ENCODE measurements at places on chromosomes 3 and 15.

- no peak for DNase-seq
These were observed 22.3 kb downstream of the FANCD2OS start for GRCh38 chr3:10085738-10086137.

DNA sequence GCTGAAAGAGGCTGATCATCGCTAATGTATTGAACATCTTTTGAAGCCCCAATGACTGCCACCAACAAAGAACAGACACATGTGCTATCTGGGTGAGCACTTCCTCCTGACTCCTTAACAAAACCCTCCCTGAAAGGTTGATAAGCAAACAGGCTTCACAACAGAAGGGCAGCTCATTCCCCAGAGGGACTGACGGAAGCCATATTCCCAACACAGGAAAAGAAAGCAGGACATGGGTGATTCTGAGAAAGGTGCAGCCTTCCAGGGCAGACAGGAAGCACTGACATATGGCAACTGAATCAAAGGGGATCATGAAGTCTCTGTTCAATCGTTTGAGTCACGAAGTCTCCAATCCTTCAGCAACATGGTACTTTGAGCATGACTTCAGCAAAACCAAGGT is 929.0 kb downstream of the MCTP2 start:
- no peak for DNase-seq

- DNase-seq, result no peak
These were observed 5.8 kb upstream of the PAQR5 start for GRCh38 chr15:69292826-69293420.

DNA sequence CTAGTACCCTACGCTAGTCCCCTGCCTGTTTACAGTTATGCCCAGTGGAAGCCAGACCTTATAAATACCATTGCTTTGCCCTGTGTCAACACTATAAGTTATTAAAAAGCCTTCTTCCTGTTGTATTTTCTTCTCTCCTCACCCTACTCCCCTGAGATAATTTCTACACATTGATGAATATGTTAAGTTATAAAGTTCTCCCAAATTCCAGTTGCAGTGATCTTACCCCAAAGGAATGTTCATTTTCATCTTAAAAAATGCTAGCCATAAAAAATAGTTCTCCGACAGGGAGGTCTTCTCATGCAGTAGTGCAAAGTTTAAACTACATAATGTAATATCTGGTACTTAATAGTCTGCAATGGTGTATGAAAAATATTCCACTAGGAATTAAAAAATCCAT is 58.6 kb downstream of the MAP2K5 start:
- no peak for DNase-seq

- DNase-seq, result no peak
These were observed at the start of gene ECE2 for GRCh38 chr3:184275961-184276910. Gene ECE2, plus strand, starts transcription at chr3:184276022. Its CDS starts 132 bp downstream, at chr3:184276154.

DNA sequence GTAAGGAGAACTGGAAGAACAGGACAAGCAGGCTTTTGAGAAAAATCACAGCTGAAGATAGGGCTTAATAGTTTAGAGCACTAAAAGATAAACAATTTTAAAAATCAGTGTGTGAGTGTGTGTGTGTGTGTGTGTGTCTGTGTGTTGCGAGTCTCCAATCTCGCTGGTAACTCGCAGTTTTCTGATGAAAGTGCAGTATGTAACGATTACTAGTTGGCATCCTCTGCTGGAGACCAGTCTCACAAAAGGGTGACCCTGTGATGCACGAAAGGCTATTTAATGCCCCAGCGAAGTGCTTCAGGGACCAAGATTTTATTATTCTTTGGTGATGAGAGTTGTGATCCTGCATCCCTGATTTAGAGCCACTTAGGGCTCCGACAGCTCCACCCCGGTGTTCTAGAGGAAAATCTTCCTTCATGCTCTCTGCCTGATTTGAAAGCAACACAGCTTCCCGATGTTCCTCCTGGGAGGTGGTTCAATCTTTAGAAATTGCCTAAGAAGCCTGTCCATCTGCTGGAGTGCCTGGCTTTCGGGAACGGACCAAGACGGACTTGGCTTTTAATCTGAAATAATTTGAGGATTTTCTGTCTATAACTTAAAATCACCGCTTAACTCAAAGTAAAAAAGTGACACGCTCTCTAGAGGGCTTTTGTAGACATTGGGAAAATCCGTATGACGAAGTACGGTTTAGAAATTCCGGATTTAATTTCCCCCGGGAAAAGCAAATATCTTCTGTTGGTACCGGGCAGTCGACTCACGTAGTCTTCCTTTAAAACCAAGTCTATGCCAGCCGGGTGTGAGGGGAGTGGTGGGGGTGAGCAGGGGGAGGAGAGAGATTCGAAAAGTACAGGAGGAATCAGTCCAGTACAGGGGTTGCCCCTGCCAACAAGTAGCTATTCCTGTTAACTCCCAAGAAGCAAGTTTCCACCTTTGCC is 1.1 kb upstream of the ALCAM start:
- DNase-seq, result peak; percentile 52

DNA sequence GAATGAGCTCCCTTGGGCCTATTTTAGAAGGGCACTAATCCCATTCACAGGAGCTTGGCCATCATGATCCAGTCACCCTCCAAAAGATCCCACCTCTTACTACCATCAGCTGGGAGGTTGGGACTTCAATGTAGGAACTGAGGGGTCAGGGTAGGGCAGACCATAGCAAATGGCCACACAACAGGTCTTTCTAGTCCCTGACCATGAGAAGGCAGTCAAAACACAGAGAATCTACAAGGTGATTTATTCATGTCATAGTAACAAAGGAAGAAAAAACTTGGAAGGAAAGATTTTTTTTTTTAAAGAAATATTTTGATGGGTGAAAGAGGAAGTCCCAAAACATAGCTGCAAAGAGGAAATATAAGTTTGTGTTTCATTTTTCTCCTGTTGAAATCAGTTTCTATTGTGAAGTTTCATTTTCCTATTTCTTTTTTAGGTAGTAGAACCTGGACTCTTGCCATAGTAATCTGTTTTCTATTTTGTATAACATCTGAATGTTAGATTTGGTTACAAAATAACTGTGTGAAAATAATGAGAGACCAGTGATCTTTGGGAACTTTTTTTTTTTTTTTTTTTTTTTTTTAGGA is 23.5 kb upstream of the TNFSF10 start:
- no peak for DNase-seq

- DNase-seq, result peak; percentile 78
These were observed 3.7 kb upstream of the TF start for GRCh38 chr3:133742351-133743091.

DNA sequence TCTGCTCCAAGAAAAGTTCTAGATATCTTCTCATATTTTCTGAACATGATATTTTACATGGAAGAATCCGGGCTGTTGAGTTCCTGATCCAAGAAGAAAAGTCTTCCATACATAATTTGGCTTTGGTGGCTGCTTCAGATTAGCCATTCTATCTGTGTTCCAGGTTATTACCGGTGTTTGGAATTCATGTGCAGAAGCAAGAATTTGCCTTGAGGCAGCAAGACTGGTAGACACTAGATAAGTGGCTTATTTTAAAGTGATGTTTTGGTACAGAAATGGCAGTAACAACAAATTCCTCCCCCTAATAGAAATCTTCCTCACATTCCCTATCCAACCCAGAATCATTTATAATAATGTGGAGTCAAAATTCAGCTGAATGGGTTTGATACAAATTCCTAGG is 29.2 kb downstream of the MITF start:
- DNase-seq, result no peak

DNA sequence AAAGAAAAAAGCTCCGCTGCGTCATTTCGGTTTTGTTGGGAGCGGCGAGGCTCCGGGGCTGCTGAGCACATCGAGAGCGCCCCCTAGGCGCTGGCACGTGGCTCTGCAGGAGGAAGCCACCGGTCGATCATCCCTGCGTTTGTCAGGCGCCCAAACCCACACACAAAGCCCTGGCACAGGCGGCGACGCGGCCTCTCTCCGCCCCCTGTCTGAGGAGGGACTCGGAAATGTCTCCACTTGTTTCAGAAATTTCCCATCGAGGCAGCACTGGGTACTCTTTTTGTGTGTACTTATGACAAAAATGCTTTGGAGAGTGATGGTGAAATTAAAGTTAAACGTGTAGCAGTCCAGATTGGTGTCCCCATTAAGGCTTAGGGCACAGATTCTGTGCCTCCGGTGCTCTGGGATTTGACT is 407.3 kb upstream of the ONECUT1 start:
- DNase-seq, result peak; percentile 85

DNA sequence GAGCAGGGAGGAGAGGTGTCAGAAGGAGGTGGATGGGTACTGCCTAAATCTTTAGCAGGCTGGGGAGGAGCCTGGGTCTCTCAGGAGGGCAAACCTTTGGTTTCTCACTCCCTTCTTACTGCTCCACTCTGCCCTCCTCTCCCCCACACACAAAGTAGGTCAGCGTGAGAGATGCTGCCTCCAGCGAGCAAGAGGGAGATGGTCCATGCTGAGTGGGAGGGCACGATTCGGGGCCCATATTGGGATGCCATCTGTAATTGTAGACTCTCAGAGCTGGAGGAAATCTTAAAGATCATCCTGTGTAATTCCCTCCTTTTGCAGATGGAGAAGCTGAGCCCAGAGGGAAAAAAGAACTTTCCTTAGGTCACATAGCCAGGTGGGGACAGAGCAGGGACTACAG is 34.2 kb upstream of the SYN2 start:
- DNase-seq, result peak; percentile 7

DNA sequence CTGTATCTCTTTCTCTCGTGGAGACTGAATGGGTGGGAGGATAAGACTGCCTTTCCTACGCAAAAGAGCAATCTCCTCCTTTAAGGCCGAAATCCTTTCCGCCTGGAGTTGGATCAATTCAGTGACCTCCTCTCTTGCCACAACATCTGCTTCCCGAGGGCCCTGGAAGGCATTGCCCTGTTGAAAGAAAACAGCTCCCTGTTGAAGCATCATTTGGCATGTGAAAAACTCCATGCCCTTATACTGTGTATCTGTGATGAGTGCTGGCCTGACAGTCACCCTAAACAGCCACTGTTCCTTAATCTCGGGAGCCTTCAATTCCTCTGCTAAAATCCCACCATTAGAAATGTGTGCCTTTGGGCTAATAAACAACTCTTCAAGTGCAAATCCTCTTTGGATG is 80.2 kb downstream of the BOC start:
- no peak for DNase-seq

- DNase-seq, result no peak
These were observed 55.6 kb upstream of the ABHD10 start for GRCh38 chr3:111923095-111923771.

DNA sequence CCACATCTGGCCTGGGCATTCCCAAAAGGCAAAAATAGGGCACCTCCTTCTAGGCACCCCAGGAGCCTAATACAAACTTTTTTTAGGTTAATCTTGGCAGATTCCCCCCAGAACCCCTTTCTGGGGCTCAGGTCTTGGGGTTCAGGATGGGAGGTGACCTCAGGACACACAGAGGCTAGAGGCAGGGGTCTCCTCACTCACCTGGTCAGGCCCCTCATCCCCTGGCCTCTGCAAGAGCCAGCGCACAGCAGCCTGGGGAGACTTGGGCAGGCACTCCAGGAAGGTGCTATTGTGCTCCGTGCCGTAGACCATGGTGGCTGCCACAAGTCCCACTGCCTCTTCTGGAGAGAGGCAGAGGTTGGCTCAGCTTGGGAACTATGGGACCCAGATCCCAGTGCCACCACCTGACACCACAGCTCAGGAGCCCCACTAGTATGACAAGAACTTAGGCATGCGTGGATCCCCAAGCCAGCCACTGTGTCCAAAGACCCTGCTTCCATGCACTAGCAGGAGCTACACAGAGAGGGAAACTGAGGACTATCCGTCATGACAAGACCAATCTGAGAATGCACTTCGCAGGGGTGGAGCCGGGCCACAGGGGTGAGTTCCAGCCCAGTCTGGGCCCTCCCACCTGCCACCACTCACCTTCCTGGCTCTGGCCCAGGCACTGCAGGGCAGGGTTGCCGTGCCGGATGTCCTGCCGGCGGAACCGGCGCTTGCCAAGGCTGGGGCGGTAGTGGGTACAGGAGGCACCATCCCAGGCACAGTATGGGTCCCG is 7.4 kb downstream of the SEMA3G start:
- no peak for DNase-seq

DNA sequence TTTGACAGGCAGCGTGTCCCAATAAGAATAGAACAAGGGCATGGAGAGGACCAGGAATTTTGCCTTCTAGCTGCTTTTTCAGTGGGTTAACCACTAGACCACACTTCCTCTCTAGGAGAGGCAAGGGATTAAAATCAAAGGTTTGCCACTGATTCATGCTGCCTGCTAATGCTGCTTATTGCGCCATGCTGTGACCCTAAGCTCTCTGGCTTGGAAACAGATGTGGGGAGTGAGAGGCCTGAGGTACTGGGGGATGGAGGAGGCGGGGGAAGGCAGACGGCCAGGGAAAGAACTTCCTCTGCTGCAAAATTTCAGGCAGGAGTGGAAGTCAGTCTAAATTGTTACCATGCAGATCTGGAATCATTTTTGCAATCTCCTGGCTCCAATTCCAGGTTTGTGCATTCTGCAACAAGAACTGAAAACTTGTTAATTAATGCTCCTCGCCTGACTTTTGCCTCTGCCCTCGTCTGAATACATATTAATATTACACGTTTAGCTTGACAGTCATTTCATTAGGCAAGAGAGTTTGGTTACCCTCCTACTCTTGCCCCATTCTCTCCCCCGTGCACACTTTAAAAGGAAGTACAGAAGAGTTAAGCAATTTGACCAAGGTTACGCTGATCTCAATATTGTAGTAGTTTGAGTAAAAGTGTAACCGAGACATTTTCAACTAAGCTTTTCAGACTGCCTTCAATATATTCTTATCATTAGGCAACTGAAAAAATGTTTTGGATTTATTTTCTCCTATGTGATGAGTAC is 121.7 kb upstream of the SPRED1 start:
- DNase-seq, result peak; percentile 86

- no peak for DNase-seq
These were observed 216.1 kb downstream of the MTHFS start for GRCh38 chr15:79680720-79681119.

DNA sequence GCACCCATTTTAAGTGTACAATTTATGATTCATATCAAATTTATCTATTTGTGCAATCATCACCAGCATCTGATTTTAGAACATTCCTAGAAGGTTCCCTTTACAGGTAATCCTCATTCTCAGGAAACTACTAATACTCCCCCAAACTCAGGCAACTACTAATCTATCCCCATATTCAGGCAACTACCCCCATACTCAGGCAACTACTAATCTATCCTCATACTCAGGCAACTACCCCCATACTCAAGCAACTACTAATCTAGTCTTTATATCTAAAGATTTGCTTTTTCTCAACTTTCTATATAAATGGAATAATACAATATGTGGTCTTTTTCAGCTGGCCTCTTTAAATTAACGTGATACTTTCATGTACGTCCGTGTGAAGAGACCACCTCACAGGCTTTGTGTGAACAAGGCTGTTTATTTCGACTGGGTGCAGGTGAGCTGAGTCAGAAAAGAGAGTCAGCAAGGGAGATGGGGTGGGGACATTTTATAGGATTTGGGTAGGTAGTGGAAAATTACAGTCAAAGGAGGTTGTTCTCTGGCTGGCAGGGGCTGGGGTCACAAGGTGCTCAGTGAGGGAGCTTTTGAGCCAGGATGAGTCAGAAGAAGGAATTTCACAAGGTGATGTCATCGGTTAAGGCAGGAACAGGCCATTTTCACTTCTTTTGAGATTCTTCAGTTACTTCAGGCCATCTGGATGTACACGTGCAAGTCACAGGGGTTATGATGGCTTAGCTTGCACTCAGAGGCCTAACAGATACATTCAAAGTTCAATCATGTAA is 1444.5 kb upstream of the CADM2 start:
- DNase-seq, result no peak

Data from Ammon's horn (tissue), 1 donor.